ENCODE measurements at places on chromosomes 5 and 9.

DNA sequence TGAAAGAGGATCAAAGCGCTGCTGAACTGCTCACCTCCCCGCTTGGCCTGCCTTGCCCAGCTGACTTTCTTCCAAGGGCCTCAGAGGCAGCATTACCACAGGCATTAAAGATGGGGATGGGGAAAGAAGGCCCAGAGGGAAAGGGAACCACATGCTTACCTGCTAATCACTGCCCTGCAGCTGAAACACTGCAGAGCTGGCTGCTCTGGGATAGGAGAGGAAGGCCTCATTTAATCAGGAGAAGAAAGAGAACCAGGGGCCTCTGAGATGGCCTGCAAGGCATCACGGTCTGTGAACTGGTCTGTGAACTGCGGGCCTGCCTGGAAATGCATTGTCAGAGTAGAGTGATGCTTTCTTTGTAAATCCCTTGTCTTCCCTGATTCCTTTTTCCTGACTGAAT lies 44.8 kb downstream of the PTCD2 start:
- DNase-seq = no peak

- DNase-seq = no peak
These were observed 28.1 kb downstream of the CPEB4 start for GRCh38 chr5:173916233-173916632.

GRCh38 chr9:90641884-90642487 lies 638 bp downstream of the DIRAS2 start:
- no peak for DNase-seq

- DNase-seq = no peak
These were observed 105.9 kb upstream of the CDKN2B start for GRCh38 chr9:22114956-22115355.

GRCh38 chr9:137671721-137672120 lies 52.9 kb downstream of the EHMT1 start:
- no peak for DNase-seq

- no peak for DNase-seq
These were observed 108.0 kb upstream of the PHYKPL start for GRCh38 chr5:178340637-178341036.

- no peak for DNase-seq
These were observed 51.7 kb downstream of the MAN2A1 start for GRCh38 chr5:109741390-109741789.

DNA sequence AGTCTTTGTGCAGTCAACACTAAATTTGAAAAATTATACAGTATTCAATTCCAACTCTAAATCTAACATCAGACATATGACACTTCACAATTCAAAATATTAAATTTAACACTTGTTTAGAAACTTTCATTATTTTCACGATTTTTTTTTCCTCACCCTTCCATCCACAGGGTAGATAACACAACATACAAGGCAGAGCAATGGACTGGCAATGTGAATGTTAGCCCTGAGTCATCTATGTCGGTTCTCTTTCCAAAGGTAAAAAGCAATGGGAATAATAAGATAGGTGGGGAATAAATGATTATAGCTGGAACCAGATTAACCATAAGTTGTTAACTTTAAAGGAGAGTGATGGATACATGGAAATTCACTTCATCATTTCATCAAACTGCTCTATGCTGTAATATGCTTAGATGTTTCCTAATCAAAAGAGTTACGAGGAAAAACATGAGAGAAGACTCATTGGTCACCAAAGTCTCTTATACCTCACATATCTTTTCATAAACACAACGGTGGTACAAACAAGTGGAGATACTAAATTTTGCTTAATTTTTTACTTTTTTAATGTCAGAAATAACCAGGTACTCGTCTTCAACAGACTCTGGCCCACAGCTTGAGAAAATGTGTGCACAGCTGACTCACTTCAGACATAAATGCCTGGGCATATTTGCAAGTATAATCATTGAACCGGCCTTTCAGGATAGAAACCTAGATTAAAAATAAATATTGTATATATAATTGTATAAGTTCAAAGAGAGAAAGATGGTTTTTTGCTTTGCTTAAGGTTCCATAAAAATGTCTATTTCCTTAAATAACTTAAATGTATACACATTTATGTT lies 23.0 kb downstream of the RFX3 start:
- DNase-seq = no peak

- peak; percentile 51 for DNase-seq
These were observed 115.6 kb downstream of the PDE8B start for GRCh38 chr5:77325921-77326541.

DNA sequence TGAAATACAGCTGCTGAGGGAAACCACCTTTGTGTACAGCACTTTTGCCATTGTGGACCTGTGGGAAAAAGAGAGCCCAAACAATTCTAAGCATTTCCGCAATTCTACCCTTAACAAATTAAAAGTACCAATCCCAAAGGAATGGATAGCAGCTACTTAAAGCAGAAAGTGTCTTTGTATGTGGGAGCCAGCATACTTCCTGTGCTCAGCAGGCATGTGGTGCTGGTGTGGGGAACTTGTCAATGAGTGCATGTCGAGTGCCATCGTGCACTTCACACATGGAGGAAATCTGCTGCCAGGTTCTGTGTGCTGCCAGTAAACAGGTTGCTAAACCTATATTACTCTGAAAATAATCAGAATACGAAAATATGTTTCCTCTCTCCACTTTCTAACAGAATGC lies 399.0 kb downstream of the LRRC70 start:
- DNase-seq = no peak

- no peak for DNase-seq
These were observed 220.0 kb downstream of the SLC12A2 start for GRCh38 chr5:128303593-128303992.

DNA sequence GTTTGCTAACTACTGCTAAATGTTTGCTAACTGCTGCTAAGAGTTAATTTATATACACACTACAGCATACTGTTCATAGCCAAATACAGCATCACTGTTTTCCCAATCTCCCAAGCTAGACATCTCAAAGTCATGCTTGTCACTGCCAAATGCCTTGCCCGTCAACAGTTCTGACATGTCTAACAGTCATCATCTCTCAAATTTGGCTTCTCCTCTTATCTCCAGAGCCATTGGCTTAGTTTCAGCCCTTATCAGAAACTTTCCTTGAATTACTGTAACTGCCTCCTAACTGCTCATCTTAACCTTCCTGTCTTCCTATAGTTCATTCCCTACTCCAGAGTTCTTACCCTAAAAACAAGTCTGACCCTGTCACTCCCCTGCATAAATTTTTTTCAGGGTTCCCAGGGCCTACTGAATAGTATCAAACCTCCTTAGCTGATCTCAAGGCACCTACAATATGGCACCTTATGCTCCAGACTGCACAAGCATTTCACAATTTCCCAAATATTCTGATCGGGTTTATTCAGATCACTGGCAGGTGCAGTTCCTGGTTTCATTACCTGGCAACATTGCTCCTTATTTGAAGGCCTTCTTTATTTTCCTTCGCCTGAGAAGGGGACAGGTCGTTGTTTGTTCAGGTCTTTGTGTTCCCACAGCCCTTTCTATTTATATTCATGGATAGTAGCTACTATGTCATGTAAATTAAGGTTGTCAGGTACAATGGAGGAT lies 55.9 kb upstream of the ANKRD55 start:
- peak; percentile 71 for DNase-seq

- DNase-seq = peak; percentile 38
These were observed 20.1 kb upstream of the TCERG1 start for GRCh38 chr5:146426853-146427618.

DNA sequence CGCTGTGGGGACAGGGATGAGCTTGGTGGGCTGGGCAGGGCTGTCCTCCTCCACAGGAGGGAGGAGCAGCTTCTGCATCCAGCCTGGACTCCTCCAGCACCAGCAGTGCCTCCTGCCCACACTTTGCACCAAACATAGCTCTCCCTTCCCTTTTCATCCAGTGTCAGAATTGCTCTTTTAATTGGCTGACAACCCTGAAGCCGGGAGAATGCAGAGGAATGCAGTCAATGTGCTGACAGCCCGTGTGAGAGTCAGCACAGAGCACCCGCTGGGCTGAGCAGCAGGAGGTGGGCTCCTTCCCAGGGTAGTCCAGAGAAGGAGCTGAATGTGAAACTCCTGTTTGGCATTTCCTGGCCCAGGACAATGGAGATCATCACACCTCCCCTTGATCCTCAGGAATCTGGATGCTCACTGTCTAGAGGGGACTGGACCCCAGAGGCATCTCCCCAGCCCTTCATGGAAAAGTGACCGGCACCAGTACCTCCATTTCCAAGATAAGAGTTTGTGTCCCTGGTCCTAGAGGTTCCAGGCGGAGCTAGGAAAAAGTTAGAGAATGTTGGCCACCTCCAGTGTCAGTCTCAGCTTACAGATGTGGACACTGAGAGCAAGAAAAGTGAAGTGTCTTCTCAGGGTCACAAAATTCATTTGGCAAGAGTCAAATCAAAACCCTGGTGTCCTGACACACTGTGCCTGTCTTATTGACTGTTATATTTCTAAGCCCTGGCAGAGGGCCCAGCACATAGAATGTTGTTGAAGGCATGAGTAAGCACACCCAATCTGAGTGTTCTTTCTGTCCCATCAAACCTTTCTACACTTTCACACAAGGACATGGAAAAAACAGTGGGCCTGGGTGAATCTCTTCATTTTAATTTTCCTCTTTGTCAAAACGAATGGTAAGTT lies 202.1 kb downstream of the SNX18 start:
- DNase-seq = peak; percentile 58

DNA sequence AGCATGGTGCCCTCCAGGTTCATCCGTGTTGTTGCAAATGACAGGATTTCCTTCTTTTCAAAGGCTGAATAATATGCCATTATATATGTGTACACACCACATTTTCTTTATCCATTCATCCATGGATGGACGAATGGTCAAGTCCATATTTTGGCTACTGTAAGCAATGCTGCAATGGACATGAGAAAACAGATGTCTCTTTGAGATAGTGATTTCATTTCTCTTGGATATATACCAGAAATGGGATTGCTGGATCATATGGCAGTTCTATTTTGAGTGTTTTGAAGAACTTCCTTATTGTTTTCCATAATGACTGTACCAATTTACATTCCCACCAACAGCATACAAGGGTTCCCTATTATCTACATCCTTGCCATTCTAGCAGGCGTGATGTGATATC lies 67.9 kb downstream of the TEK start:
- no peak for DNase-seq

DNA sequence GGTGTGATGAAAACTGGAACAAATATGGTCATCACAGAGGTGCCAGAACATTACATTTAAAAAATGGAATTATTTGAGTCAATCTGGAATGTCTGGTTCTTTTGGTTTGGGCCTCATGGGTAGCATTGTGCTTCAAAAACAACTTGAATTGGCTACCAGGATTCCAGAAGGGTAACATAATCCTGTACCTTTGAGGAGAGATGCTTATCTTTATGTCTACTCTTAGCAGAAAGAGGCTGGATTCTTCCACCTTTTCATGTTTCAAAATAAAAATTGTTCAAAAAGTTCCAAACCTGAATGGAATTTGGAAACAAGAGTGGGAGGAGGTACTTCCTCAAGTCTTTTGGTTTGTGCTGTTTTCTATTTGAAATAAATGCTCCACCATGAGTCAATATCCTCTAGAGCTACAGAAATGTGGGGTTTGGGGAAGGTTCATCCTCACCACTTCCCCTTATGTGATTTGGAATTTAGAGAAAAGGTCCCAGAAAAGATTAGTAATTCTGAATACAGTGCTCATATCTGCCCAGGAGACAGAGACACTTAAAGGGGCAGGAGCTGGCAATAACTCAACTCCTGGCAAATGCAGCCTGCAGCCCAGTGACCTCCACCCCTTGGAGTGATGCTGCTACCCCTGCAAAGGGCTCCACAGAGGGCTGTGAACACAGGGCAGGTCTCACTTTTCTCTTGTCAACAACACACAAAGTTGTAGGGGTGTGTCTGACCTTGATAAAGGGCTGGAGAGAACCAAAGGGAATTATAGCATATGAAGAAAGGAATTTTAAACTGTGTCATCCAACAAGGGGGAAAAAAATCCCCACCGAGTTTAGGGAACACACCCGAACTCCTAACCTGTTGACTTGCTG lies 272.8 kb downstream of the CWC27 start:
- DNase-seq = no peak

DNA sequence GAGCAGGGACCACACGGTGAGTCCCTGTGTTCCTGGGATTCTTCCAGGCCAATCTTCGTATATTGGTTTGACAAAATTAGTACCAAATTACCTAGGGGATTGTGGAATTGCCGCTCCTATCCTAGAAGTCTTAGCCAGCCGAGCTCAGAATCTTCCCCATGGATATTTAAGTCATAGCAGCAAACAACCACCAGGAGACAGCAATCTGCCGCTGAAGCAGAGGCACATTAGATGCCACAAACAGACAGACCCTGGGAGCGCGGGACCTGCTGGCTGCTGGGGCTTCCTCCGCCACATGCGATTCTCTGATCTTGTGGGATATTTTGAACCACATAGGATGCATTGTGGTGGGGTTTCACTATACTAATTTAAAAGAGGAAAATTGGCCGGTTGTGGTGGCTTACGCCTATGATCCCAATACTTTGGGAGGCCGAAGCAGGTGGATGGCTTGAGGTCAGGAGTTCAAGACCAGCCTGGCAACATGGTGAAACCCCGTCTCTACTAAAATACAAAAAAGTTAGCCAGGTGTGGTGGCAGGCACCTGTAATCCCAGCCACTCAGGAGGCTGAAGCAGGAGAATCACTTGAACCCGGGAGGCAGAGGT lies 31.7 kb upstream of the ZBTB43 start:
- no peak for DNase-seq

DNA sequence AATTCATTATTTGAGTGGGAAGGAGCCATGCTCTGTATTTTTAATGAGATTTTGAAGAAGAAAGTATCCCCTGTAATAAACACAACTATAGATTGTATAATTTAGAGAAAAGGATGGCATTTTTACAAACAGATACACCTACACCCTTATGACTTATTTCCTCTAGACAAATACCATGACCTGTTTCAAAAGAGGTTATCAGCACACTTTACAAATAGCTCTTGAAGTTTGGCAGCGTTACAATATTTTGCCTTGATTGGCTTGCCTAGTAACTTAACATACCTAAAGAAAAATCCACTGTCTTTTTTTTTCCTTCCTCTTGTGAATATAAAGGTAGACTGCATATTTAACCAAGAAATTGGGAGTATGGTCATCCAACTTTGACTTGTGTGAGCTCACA lies 28.5 kb upstream of the CETN3 start:
- DNase-seq = no peak

- no peak for DNase-seq
These were observed 30.7 kb upstream of the TENT2 start for GRCh38 chr5:79581535-79581934.

- DNase-seq = no peak
These were observed 81.4 kb upstream of the PIK3R1 start for GRCh38 chr5:68134033-68134668.

GRCh38 chr9:135898634-135899407 lies 8.5 kb downstream of the CAMSAP1 start:
- DNase-seq = peak; percentile 76

GRCh38 chr9:137280474-137281344 lies 3.2 kb downstream of the TOR4A start:
- no peak for DNase-seq

GRCh38 chr9:21833090-21833801 lies 30.8 kb downstream of the MTAP start:
- DNase-seq = no peak

GRCh38 chr9:100084128-100084453 lies 14.7 kb downstream of the ERP44 start:
- DNase-seq = no peak
